Stimulated activated CD4-positive, alpha-beta T cell treated with anti-CD3 and anti-CD28 coated beads, Interleukin-4, amount 100 ng/mL, for 1 hour (primary cell): ENCODE measurements at places on chromosomes 12 and 14.
A peak's percentile ranks its signal among the peaks of the same experiment; 100 is the strongest.

DNA sequence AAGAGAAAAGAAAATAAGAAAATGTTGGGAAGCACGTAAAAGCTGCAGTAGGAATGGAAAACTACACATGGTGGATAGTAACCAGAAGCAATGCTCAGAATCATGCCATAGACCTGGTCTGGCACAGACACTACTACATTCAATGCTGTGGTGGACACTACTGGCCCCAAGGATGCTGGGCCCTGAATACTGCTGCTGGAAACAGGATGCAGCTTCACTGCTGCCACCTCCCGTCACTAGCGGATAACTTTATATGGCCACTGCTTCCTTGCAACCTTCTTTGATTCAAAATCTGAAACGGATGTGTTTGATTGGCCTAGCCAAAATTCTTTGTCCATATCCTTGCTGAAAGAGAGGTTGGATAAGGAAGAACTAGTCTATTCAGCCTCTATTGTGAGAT lies 30.7 kb downstream of the ADCY6 start:
- DNase-seq = no peak

GRCh38 chr12:115973066-115973465 lies 304.4 kb downstream of the MED13L start:
- no peak for DNase-seq

DNA sequence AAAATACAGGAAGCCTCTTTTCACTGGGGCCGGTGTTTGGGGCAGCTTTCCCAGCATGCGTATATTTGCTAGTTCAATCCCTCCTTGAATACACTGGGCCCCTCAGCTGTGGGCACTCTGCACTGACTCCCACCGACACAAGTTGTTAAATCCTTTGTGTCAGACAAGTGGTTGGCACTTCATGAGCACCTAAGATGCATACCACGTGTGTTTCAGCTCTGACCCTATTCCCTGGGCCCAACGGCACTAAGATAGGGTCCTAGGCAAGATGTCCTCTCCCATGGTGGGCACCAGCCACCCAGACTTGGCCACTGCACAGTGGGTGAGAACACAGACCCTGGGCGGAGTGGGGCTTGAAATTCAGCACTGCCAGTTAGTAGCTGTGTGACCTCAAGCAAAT lies 173.8 kb downstream of the BCL11B start:
- no peak for DNase-seq

- no peak for DNase-seq
These were observed 7.6 kb downstream of the SUSD6 start for GRCh38 chr14:69619012-69619411.

- DNase-seq = no peak
These were observed 46.7 kb downstream of the ERH start for GRCh38 chr14:69351385-69351784.

DNA sequence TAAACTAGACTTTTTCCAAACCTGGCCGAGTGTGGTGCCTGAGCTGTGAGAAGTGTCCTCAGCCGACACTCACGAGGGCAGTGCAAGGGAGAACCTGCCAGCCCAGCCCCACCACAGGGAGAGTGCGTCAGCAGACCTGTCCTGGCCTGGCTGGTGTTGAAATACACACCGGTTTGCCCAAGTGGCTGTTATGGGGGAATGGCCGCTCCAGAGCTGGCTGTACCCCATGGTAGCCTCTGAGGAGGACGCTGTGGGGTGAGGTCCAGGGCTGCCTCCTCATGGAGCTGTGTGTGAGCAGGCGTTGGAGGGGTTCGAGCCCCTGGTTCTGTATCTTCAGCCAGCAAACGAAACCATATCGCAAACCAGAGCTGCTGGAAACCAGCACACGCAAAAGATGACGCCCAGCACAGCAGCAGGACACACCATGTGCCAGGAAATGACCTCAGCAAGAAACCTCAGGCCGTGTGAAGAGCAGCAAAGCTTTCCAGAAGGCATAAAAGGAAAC lies 9.4 kb downstream of the ANKRD9 start:
- no peak for DNase-seq

DNA sequence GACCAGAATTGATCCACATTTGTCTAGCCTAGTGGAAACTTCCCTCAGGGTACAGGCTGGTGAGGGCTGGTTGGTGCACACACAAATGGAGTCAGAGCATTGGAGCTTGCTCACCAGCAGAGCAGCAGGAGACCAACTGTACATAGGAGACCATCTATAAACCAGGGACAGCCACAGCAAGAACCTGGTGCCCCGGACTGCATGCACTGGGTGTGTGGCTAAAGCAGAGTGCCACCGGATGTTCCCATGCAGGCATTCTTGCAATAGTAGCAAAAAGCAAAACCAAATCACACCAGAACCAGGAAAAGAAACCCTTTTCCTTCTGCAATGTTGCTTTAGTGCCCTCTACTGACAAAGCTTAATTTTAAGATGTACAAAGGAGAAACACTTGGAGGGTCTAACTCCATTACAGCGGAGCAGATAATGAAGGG lies 136.4 kb downstream of the MDGA2 start:
- no peak for DNase-seq

- no peak for DNase-seq
These were observed 286.6 kb upstream of the KITLG start for GRCh38 chr12:88866881-88867280.

DNA sequence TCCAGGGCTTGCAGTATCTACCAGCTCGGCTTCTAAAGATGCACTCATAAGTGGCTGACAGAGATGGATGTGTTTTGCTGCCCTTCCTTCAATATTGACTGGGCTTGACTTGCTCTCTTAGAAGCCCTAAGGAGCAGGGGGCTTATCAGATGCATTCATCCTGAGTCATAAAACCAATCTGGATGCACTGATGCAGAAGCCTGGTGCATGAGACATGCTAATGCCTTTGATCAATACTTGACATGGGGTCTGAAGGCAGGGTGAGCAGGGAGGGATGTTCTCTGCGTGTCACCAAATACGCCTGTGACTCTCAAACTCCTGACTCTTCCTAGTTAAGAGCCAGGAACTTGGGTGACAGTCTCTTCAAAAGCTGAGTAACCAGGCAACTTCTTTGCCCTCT lies 77.8 kb upstream of the HSPB8 start:
- no peak for DNase-seq

DNA sequence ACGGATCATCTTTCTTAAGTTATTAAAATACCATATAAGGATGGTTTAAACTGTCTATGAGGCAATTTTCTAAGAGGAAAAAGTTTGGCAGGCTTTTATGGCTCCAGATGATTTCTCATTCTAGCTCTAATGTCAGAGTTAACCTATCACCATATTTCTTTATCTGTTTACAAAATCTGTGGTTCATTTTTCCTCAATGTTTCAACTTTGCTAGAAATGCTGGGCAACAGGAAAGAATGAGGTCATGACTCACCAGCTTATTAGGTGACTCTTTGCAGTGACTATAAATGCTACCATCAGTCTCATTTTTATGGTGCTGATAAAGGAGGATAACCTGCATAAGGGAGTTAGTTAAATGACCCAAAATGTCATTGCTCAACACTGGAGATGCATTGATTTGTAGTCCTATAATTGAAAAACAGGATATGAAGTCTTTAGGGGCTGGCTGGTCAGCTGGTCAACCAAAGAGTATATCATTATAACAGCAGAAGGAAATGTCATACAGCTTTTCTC lies 45.3 kb upstream of the RAP1B start:
- no peak for DNase-seq

GRCh38 chr12:106840243-106840642 lies 65.8 kb downstream of the RIC8B start:
- DNase-seq = no peak

DNA sequence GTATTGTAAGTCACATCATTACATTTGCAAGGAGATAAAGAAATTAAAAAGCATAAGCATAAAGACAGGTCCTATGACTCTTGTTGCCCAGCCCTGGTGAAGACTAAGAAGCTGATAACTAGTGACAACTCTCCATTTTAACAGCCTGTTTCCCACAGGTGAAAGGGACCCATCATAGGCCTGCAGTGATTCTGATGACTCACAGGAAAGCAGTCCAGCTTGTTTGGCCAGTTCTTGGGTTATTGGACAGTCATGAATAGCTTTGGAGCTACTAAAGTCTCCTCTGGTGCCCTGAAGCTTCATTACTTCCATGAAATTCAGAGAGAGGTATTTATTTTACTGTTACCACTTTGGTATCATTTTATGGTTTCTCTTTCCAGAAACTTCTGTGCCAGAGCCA lies 55.5 kb upstream of the DYRK2 start:
- no peak for DNase-seq

- DNase-seq = peak; percentile 41
These were observed 21.1 kb upstream of the KCNA5 start for GRCh38 chr12:5022465-5023061.

GRCh38 chr14:30389134-30389876 lies 169.7 kb upstream of the G2E3 start:
- no peak for DNase-seq

DNA sequence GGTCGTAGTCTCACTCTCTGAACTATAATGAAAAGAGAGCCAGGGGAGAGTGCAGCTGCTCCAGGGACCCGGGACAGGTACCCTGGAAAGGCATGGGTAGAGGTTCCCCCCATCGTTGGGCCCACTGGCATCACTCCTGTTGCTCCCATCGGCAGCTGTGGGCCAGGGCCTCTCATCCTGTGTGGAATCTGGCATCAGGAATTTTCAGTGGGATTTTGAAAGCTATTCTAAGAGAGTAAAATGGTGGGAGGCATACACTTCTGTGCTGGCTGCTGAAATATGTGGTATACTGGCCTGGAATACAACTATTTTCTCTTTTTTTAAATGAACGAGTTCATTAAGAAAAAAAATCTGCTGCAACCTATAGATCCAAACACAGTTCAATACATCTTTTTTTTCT lies 38.1 kb downstream of the EML1 start:
- no peak for DNase-seq

- DNase-seq = no peak
These were observed 7.7 kb upstream of the TCTN1 start for GRCh38 chr12:110606253-110606611.

DNA sequence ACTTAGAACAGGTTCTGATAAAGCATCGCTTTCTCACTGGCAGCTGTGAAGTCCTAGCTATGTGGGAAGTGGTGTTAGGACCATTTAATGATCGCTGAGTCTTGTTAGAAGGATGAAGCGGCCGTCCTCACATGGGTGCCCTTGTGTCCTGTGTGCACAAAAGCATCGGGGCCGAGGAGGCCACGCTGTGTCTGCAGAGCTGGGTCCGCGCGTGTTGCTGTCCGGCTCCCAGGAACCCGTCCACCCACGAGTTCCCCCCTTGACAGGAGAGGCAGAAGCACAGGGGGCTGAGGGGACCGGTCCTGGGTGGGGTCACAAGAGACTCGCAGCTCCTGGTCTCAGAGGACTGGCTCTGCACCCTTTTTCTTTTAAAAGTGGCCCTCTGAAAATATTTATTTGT lies 90.4 kb downstream of the ADGRD1 start:
- DNase-seq = no peak

DNA sequence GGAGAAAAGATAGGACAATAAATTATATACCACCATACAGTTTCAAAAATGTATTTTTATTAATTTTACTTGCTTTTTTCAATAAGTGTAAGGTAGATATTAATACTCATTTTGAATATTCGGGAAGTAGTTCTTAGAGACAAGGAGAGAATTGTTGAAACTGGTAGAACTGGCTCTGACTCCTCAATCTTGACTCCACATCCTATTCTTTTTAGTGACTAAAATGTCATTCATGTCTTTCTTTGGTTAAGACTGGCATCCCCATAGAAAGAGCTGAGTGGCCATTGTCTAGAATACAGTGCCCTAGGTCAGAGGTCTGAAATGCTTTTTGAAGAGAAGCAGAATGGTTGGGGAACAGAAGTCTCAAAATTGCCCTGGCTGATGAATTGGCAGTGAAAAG lies 177.6 kb upstream of the LRIG3 start:
- no peak for DNase-seq

- DNase-seq = no peak
These were observed 229.7 kb upstream of the FOXG1 start for GRCh38 chr14:28536889-28537288.

- DNase-seq = no peak
These were observed 190.2 kb downstream of the KIF26A start for GRCh38 chr14:104328607-104329006.

DNA sequence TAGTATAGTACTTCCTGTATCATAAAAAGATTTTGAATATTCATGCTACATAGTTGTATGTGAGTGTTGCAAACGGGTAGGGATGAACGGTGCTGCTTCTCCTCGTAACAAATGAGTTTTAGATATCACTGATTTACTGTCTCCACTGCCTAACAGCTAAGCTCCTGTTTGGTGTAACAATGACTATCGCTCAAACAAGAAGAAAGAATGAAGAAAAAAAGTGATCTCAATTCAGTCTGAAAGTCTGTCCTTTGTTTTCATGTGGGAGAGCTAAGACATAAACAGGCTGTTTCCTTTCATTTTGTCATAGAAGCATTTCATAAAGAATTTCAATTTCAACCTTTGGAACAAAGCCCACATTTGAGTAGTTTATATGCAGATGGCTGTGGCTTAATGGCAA lies 26.1 kb upstream of the RTRAF start:
- no peak for DNase-seq

- DNase-seq = no peak
These were observed 41.8 kb upstream of the DCN start for GRCh38 chr12:91224401-91224800.

GRCh38 chr12:98908866-98909265 lies 263.8 kb downstream of the APAF1 start:
- no peak for DNase-seq

GRCh38 chr12:117742721-117743120 lies 226.1 kb downstream of the KSR2 start:
- no peak for DNase-seq

DNA sequence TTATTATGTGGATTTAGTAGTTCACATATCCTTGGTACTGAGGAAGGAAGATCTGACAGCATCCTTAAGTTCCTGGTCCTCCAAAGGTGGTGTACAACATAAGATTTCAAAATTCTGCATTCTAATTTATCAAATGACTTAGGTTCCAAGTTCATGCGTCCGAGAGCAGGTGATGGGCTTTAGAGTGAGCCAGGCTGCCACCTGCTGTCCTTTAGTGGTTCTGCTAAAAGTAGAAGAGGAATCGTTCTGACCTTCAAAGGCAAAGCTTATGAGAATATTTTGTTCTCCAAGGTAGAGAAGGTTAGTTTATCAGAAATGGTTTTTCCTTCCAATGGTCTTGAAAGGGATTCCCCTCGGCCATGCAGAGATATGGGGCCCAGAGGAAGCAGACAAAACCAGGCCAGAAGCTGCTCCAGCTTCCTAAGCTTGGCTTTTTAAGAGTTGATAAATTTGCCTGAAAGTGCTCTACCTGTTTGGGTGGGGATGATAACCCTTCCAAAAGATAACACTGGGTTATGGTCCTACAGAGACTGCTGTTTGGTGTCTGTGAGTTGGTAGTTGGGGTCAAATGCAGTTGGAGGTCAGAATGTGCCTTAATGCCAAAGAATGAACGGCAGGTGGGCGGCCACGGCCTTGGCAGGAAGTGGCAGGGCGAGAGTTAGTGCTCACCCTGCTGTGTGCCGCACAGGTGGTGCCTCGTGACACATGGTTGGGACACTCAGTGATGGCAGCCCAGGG lies 29.1 kb upstream of the LRTM2 start:
- peak; percentile 62 for DNase-seq

DNA sequence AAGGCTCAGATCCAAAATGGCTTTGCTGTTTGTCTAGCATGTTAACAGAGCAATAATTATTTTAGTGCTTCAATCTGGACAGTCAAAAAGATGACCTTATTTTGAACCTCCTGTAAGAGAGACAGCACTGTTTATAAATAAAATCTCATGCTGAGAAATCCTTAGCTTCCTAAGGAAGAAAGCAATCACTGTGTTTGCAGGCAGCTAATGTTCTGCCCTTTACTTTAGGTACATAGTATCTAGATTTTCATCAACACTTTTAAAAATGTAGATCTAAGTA lies 105.3 kb downstream of the PRKD1 start:
- DNase-seq = no peak
